Dermis blood vessel endothelial cell (primary cell): ENCODE measurements at places on chromosomes 11 and 22. TPM values are rescaled to one million over a fixed set of nuclear protein-coding genes. Genes with fewer than 3 reads are reported as not detected.

Gene OR5B21
- total RNA-seq, result not detected in 2 replicates

Gene PRG3
- total RNA-seq, result not detected in 2 replicates

Gene UVRAG
- total RNA-seq, result 75.3 and 98.2 TPM in 2 replicates

Gene GVQW3
- 0.65 and 0.68 TPM in 2 replicates for total RNA-seq

Gene PCNX3
- 18.0 and 34.8 TPM in 2 replicates for total RNA-seq
